ENCODE measurements at places on chromosomes 2 and 18.

GRCh38 chr2:31707992-31708391 is 127.3 kb upstream of the SRD5A2 start:
- no peak for DNase-seq

GRCh38 chr2:170298115-170298514 is 120.2 kb downstream of the MYO3B start:
- no peak for DNase-seq

GRCh38 chr2:189217541-189217940 is 38.0 kb upstream of the COL5A2 start:
- no peak for DNase-seq

GRCh38 chr2:200761266-200761665 is 50.4 kb upstream of the BZW1 start:
- DNase-seq, result no peak

- DNase-seq, result no peak
Observed at GRCh38 chr2:205175831-205176230, 506.5 kb upstream of the NRP2 start.

GRCh38 chr2:127610561-127610960 is 35.4 kb upstream of the GPR17 start:
- DNase-seq, result no peak

GRCh38 chr18:35071819-35072247 is 30.6 kb downstream of the MAPRE2 start:
- no peak for DNase-seq

GRCh38 chr2:240963868-240964703 is 34.3 kb upstream of the SNED1 start:
- no peak for DNase-seq

DNA sequence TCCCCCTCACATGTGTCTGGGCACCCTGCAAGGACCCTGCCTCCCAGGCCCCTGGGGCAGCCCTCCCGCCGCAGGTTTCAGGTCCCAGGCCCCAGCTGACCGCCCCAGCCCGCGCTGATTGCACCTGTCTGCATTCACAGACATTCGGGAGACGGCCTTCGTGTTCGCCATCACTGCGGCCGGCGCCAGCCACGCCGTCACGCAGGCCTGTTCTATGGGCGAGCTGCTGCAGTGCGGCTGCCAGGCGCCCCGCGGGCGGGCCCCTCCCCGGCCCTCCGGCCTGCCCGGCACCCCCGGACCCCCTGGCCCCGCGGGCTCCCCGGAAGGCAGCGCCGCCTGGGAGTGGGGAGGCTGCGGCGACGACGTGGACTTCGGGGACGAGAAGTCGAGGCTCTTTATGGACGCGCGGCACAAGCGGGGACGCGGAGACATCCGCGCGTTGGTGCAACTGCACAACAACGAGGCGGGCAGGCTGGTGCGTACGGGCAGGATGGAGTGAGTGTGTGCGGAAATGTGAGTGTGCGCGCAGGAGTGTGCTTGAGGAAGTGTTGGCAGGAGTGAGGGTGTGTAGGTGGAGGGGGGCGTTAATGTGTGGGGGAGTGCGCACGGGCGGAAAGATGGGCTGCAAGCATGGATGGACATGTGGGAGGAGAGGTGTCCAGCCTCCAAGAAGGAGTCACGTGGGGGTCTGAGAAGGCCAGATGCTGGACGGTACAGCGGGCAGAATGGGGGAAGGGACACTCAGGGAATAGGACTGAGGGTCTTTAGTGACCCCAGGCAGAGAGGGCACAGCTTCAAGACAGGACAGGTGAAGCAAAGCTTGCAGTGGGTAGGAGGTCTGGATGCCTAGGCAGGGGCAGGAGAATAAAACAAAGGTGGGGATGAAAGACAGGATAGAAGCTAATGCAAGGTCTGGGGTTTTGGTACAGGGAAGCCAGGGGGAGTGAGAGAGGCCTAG is 9.0 kb upstream of the WNT10A start:
- no peak for DNase-seq

- DNase-seq, result no peak
Observed at GRCh38 chr2:68223419-68223818, 28.9 kb downstream of the PPP3R1 start.

DNA sequence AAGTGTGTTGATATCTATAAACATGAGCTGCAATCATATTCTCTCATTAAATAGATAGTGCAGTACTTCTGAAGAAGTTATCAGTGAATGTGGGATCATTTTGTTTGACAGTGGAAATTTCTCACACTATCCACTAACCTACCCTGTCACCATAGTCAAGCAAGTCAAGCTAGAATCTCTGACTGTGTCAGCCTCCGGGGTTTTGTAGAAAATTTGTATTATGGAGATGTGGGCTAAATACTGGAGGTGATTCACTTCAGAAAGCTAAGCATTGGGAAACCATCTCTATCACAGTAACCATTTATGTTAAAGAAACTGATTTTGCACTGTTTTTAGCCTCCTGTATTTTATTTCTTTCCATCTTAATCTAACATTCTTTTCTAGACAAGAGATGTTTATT is 126.6 kb upstream of the CREB1 start:
- no peak for DNase-seq

- no peak for DNase-seq
Observed at GRCh38 chr2:236503100-236503499, 66.5 kb upstream of the ACKR3 start.

- no peak for DNase-seq
Observed at GRCh38 chr2:112601754-112602153, 17.3 kb downstream of the CHCHD5 start.

DNA sequence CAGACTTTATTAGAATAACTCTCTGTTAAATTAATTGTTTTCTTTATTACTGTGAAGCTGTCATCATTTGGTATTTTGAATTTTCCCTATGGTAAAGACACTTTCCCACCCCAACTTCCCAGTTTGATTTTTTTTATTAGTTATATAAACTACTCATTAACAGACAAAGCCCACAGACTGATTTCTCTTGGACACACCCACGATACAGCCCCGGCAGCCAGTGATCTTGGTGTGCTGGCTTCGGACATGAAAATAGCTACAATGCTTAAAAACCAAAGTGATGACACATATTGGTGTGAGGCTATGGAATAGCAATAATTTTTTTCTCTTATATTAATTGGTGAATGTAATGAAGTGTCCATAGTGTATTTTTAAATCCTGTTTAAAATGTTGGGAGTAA is 225.4 kb upstream of the SIX3 start:
- DNase-seq, result no peak

DNA sequence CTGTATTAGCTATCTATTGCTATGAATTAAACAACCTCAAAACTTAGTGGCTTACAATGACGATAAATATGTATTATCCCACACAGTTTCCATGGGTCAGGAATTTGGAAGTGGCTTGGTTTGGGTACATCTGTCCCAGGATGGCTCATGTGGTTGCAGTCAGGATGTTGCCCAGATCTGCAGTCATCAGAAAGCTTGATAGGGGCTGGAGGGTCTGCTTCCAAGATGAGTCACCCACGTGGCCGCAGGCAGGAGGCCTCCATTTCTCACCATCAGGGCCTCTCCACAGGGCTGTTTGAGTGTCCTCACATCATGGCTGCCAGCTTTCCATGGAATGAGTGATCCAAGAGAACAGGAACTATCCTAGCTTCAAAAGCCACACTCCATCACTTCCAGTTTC is 46.4 kb downstream of the CHRNA1 start:
- DNase-seq, result no peak

GRCh38 chr18:36469461-36469860 is 171.9 kb downstream of the FHOD3 start:
- DNase-seq, result no peak

- DNase-seq, result no peak
Observed at GRCh38 chr18:53752781-53753367, 471.6 kb downstream of the MBD2 start.

DNA sequence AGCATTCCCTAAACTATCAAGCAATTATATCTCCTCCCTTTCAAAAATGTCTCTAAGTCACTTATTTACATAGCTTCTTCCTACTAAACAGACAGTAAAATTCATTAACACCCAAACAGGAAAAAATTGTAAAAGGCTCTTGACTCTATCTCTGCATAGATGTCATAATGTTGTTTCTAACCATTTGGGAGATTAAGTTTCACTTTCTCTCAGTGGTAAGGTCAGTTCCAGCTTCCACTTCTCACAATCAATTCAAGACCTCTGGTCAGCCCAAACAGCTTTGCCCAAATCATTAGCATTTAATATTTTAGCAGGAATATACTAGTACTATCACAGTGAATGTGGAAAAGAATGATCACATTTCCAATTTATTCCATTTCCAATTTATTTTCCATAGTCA is 374.3 kb upstream of the MC4R start:
- DNase-seq, result no peak

GRCh38 chr2:17610521-17610920 is 70.0 kb downstream of the VSNL1 start:
- no peak for DNase-seq

- no peak for DNase-seq
Observed at GRCh38 chr18:24678107-24678506, 217.7 kb downstream of the HRH4 start.

- DNase-seq, result no peak
Observed at GRCh38 chr2:234633581-234634230, 136.8 kb upstream of the ARL4C start.

DNA sequence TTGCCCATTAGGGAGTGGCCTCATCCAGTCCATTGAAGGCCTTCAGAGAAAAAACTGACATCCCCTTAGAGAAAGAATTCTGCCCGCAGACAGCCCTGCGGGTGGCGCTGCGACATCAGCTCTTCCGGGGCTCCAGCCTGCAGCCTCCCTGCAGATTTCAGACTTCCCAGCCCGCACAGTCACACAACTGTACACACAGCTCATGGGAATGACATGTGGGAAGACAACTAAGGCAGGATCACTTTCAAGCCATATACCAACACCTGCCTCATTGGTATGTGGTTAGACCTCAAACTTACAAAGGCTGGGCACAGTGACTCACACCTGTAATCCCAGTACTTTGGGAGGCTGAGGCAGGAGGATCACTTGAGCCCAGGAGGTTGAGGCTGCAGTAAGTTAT is 24.8 kb upstream of the TUBB6 start:
- no peak for DNase-seq

DNA sequence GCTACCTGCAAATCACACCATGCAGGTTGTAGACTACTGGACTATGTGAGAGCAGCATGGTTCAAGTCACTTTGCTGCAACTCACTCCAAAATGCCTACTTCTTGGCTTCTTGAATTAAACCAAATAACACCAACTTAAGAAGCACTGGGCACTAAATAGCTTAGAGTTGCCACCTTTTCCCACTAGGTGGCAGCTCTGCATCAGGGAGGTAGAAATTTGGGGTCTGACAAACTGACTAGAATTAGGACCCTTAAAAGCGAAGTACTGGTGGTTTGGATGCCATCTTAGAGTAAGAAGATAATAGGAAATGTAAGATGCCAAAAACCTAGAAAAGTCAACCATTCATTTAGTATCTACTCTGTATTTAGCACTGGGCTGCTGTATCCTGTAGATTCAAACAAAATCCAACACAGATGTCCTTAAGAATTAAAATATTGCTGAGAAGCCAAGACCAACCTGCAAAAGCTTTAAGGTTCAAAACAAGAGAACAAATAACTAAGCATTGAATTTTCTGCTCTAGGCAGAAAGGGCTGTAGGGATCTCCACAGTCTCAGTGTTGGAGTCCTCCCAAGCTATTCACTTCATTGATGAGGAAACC is 65.5 kb downstream of the CCBE1 start:
- DNase-seq, result no peak

- DNase-seq, result no peak
Observed at GRCh38 chr2:239239607-239240413, 161.0 kb downstream of the HDAC4 start.

DNA sequence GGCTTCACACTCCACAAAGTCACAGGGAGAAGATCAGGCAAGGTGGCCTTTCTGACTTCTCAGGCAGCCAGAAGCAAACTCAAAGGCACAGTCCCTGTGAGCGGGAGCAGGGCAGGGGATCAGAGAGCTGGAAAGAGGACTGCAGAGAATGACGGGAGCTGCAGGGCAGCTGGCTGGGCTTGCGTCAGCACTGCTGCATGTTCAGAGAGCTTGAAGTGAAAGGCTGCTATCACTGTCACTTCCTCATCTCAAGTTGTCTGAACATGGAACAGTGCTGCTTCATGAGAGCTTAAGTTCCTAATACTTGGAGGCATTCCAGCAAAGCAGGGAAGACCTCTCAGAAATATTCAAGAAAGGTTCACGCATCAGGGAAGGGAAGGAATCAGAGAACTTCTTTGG is 20.4 kb downstream of the TGFBRAP1 start:
- no peak for DNase-seq

DNA sequence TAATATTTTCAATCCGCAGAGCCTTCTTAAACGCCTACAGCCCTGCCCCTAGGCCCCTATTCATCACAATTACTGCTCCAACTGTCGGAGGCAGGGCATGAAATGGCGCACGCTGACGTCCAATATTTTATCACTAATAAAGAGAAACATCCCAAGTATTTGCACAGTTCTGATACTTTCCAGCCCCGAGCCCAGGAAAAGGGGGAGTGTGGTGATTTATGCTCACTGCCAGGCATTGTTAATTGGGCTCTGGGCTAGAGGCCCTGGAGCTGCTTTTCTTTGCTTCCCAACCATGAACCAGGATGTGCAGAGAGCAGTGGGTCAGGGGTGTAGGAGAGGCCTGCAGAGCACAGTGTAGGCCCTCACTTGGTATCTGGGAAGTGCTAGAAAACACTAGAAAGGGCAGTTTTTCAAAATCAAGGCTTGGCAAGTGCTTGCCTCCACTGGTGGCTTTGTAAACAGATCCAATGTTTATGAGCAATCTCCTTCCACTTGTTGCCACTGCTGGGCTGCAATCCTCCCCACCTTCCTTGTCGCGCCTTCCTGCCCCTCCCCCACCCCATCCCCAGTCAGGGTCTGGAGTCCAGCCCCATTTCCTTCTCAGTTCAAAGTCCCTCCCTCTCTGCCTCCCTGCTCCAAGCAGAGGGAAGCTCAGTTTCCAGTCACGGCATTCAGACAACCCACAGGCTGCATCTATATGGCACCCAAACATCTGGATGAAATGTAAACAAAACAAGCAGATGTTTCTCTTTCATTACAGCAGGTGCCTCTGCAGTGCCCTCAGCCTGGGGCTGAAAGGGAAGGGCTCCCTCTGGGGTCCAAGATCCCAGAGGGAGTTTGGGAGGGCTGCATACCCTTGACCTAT is 83.9 kb upstream of the PKDCC start:
- no peak for DNase-seq

- DNase-seq, result no peak
Observed at GRCh38 chr2:119301413-119301812, 65.2 kb downstream of the C2orf76 start.

DNA sequence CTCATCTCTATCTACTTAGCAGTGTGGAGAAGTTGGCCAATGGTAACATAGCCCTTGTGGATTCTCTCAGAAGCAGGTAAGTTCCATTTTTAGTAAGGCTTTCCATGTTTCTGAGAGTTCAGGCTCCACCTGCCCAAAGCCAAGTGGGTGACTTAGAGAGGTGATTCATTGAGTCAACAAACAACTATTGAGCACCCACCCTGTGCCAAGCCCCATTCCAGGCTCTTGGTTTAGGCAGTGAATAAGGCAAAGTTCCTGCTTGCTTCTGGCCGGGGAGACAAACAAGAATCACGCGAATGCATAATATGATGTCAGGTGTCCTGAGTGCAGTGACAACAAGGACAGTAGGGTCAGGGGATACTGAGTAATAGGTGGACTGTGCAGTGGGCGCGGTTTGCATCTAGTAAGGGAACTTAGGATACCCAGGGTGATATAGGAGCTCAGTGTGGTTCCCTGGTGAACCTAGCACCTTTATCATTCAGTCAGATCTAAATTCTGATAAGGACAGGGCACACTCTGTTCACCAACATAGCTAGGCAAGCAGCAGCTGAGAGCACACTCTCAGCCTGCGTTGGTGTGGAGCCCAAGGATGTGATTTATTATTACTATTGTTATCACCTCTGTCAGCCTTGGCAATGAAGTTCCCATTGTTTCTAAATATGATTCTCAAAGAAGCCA is 31.7 kb upstream of the KCTD1 start:
- DNase-seq, result no peak

Data from stimulated activated CD8-positive, alpha-beta memory T cell treated with anti-CD3 and anti-CD28 coated beads, Interleukin-15, amount 100 ng/mL, for 24 hours (primary cell).